ENCODE measurements at places on chromosomes 6 and 20.

- no peak for DNase-seq
Observed at GRCh38 chr6:157632821-157633220, 190.2 kb upstream of the SNX9 start.

- DNase-seq = no peak
Observed at GRCh38 chr6:45832063-45832462, 183.6 kb downstream of the CLIC5 start.

DNA sequence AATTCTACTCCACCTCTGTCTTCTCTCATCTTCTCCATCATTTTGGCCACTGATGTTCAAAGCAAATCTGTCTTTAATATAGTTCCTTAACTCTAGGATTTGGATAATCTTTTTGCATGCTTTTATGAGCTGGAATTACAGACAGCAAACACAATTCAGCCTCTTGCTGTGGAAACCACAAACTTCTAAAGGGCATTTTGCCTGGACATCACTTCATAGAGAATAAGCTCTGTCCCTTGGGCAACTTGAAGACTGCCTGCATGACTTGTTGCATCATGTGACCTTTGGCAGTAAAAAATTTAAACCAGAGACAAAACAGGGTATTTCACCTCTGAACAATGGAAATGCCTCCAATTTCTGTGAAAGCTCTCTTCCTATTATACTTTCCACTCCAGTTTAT lies 74.1 kb upstream of the HDDC2 start:
- no peak for DNase-seq

DNA sequence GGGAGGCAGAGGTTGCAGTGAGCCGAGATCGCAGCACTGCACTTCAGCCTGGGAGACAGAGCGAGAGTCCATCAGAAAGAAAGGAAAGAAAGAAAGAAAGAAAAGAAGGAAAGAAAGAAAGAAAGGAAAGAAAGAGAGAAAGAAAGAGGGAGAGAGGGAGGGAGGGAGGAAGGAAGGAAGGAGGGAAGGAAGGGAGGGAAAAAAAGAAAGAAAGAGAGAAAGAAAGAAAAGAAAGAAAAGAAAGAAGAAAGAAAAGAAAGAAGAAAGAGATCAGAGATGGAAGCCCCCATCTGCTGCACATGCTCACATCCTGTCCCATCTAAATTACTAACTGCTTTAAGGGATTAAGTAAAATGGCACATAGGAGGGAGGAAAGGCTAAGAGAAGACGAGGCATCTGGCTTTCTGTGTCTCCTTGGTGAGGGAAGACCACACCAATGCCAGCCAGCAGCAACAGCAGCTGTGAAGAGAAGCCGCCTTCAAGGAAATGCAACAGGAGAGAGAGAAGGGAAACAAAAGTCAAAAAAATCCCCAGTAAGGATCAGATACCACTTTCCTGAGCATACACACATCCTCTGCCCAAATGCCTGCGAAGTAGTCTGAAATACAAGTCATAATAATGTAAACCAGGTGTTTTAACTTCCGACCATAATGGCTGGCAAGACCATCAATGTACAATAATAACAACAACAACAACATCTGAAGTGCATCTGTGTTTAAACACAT lies 300.2 kb upstream of the JARID2 start:
- no peak for DNase-seq

DNA sequence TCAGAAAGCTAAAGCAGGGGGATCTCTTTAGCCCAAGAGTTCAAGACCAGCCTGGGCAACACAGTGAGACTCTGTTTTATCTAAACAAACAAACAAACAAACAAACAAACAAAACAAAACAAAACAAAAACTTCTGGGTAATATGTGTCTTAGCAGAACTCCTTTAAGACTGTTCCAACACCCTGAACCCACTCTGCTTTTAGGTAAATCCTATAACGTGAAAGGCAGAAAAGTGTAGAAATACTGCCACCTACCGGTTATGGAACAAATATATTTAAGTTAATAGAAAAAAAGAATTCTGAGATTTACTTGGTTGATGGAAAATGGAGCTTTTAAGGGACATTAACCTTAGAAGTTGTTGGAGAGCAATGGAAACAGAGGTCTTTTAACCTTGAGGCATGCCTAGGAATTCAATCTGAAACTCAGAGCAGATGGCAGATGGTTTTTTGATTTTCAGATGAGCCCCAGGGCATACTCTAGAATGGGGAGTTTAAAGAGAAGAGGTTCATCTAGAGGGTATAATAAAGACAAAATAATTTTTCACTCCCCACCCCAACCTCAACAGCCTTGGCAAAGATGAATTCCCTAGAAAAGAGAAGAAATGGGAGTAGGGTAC lies 38.5 kb downstream of the SOD2 start:
- DNase-seq = no peak

DNA sequence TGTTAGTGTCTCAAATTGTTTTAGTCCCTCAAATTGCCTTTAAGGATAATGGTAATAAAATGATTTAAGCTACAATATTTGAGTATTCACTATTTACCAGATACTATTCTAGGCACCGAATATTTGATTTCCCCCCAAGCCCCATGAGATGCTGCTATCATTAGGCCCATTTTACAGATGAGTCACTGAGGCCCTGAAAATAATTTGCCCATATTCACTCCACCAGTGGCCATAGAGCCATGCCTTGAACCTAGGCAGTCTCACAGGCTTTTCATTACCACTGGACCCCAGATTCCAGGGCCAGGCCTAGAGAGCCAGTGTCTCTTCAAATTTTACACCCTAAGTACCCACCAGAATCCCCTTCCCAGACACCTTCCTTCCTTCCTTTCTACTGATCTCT lies 133.7 kb downstream of the LINC00237 start:
- DNase-seq = no peak

GRCh38 chr6:56343295-56343694 lies 95.9 kb upstream of the COL21A1 start:
- DNase-seq = no peak

- DNase-seq = no peak
Observed at GRCh38 chr6:105384004-105384403, 18.9 kb downstream of the PREP start.

- DNase-seq = no peak
Observed at GRCh38 chr6:6105472-6106036, 98.8 kb upstream of the NRN1 start.

GRCh38 chr20:2804041-2804828 lies 3.8 kb upstream of the CPXM1 start:
- no peak for DNase-seq

- DNase-seq = no peak
Observed at GRCh38 chr6:166678426-166678825, 51.4 kb upstream of the RPS6KA2 start.

DNA sequence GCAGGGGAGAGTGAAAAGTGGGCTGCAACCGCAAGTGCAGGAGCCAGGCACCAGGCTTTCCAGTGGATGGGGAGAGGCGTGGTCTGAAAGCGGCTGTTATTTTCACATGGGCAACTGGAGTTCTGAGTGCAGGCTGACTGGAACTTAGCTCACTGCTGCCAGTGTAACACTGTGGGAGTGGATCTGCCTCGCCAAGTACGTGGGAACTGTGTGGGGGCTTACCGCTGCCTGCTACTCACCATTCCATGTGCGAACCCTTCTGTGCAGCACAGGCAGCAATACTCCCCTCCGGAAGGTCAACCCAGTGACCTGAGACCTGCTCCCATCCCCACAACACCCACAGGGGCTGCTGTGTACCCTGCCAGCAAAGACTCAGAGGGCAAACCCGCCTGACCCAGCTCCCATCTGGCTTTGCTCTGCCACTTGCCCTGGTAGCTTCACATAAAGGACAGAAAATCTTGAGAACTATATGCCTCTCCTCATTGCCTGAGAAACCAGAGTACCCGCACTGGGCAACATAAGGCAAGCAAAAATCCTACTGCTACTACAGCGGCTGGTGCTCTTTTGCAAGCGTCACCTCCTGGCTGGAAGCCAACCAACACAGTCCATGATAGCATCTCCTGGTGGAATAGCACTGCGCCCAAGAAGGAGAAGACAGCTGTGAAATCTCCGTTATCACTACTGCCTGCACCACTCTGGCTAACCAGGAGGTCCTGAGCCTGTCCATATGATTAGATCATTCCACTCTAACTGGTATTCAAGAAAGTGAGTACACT lies 54.4 kb upstream of the SIRPG start:
- no peak for DNase-seq

All from activated CD4-positive, alpha-beta T cell treated with anti-CD3 and anti-CD28 coated beads for 24 hours (primary cell).